ENCODE measurements at places on chromosomes 4 and X.

DNA sequence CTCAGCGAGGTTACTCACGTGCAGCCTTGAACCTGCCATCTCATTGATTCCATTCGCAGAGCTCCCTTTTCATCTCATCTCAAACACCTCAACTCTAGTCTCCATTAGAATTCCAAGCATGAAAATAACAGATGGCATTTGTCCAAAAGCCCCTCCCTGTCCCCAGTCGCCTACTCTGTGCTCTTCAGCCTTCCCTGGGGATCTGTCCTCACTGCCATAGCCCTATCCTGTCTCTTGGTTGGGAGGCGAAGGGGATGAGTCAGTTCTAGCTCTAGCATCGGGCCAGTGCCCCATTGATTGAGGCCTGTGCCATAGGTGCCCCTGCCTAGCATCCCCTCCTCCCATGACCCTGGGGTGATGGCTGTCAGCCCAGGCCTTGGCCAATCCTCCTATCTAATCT is 134.0 kb upstream of the PJA1 start:
- no peak for DNase-seq

- DNase-seq = no peak
Measured at GRCh38 chrX:40988100-40988499, 97.1 kb upstream of the USP9X start.

GRCh38 chr4:146310319-146311021 is 96.1 kb downstream of the REELD1 start:
- no peak for DNase-seq

DNA sequence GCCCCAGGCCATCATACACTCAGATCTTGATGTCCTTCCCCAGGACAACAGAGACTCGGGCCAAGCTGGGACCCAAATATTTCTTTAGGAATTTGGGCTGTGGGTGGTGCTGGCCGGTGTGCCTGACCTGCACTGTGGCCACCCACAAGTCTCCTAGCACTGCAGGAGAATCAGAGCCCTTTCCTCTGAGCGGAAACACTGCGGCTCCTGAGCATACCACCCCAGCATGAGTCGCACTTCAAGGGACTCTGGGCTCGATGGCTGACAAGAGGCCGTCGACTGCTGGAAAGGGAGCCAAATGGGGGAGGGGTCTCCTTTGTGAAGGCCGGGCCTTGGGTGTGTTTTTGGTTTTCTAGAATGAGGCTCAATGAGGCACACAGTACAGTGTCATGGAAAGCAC is 13.0 kb upstream of the IRAK1 start:
- no peak for DNase-seq

DNA sequence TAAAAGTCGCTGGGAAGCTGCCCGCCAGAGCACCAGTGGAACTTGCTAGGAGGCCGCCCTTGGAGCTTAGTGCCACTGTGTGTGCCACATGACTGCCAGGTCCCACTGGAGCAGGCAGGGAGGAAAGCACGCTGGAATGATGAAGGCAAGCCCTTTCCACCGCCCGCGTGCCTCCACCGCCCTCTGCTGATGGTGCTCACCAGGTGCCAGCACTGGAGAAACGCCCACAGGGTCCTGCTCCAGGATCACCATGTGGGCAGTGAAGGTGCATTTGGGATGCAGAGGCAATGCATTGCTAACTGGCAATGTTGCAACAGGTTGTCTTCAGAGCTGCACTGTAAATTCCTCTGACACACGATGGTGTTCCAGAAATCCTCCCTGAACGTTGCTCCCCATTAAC is 76.3 kb downstream of the SHROOM2 start:
- DNase-seq = no peak

GRCh38 chrX:9164533-9165426 is 130.9 kb upstream of the FAM9B start:
- no peak for DNase-seq

GRCh38 chrX:43655151-43656004 is 721 bp upstream of the MAOA start:
- DNase-seq = peak; percentile 18

DNA sequence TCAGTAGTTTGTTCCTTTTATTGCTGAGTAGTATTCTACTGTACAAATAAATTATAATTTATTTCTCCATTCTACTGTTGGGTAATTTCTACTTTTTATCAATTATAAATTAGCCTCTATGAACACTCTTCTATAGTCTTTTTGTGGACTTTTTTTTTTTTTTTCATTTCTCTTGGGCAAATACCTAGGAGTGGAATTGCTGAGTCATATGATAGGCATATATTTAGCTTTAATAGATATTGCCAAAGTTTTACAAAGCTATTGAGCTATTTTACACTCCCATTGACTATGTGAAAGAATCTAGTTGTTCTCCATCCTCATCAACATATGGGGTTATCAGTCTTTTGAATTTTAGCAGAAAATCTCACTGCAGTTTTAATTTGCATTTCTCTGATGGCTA is 12.6 kb downstream of the NYX start:
- no peak for DNase-seq

DNA sequence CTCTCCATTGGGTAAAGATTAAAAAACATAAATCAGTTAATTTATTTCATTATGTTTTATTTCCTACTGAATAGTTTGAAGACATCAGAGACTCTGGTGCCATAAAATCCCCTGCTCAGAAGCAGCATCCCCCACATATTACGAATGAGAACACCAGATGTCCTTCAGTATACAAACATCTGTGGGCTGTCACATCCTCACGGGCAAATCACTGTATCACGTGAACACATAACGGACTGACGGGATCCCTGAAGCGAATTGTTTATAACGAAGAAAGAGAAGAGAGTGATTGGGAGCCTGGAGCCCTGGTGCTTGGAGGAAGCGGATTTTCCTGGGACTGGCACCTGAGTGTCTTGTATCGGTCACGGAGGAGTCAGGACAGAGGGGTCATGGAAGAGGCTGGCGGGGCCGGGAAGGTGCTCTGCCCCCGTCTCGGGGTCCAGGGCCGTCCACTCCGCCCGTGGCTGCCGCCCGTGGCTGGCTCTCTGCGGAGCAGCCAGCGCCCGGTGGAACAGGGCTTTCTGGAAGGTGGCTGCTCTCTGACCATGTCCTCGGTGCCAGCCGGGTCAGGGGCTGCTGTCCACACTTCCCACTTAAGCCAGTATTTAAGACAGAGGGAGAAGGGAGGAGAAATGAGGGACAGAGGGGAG is 452.7 kb upstream of the FAT1 start:
- DNase-seq = no peak

- peak; percentile 22 for DNase-seq
Measured at GRCh38 chr4:288891-289290, 16.4 kb downstream of the ZNF732 start.

- DNase-seq = no peak
Measured at GRCh38 chr4:13347517-13348125, 136.5 kb downstream of the RAB28 start.

DNA sequence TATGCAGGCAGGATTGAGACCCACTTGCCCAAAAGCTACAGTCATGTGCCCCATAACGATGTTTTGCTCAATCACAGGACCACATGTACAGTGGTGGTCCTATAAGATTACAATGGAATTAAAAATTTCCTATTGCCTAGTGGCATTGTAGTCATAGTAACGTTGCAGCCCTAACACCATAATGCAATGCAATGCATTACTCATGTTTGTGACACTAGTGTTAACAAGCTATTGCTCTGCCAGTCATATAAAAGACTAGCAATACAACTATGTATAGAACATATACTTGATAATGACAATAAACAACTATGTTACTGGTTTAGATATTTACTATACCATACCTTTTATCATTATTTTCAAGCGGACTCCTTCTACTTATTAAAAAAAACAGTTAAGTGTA is 50.6 kb downstream of the VGLL1 start:
- no peak for DNase-seq

DNA sequence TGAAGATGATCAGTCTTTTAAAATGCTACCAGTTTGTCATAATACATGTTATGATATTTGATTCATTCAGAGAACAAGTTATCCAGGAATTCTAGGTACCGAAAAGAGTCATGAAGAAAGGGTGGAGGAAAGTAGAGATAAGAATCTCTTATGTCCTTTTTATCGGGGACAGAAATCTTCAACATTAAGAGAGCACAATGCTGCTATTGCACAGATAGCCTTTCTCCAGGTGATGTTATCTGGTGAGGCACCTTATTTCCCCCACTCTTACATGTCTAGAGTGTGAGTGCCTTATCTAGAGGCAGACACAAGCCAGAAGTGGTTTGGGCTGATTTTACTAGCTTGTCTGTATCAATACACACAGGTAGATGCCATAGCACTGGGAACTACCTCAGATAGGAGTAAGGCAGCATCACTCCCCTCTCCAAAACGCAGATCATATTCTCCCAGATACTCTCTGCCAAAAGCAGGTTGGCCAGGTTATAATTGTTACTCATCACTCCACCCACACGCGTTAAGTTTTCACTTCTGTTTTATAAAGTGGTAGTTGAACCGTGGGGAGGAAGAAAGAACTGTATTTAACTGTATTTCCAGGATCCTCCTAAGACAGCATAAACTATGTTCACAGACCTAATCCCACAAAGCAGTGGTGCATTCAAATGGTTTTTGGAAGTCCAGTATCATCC is 38.4 kb downstream of the AREG start:
- no peak for DNase-seq

- no peak for DNase-seq
Measured at GRCh38 chr4:140020457-140021361, 133.3 kb downstream of the MAML3 start.

- no peak for DNase-seq
Measured at GRCh38 chrX:65686236-65686635, 18.8 kb downstream of the MSN start.

DNA sequence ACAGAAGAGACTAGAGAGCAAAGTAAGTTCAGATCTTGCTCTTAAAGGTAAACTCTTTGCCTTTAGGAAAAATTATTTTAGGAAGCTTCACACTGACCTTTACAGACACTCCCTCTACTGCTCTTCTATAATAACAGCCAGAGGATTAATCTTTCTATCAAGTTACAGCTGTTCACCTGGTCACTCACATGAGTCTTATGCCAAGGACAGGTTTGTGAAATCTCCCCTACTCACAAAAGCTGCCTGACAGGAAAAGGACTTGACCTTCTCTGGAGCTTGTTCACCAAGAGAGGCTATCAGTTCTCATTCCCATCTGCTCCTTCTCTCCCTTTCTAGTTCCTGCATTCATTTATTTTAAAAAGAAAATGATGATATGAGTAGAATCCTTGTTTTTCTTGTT is 117.3 kb downstream of the C4orf51 start:
- DNase-seq = no peak

DNA sequence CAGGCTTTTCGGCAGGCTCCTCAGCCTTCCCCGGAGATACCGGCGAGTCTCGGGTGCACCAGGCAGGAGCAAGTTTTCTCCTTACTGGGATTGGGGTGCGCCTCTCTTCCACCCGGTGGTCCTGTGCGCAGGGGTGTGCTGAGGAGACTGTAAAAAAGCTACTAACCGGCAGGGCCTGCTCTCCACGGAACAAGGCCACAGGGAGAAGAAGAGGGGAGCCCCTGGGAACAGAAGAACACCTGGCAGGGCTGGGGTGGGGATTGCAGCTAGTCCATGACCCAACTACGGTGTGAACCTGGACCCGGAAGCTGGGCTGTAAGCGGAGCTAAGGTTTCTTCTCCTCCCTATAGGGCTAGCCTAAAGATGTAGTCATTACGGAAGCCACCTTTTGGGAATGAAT is 17.7 kb upstream of the ZIC3 start:
- DNase-seq = no peak

DNA sequence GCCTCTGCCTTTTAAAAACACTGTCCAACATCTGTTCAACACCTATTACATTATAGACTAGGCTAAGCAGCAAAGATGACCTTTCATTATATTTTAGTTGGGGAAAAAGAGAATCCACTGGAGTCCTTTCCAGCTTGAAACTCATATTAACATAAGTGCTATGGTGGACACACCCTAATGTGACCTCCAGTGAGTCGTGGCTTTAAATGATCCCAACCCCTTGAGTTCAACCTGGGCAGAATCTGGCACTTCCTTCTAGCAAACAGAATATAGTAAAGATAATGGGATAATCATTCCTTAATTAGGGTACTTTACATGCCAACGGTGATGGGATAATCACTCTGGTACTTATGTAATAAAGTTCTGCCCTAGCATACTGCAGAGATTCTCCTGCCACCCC is 162.6 kb downstream of the MAB21L2 start:
- no peak for DNase-seq

GRCh38 chrX:21725496-21725895 is 32.4 kb downstream of the SMPX start:
- DNase-seq = peak; percentile 31

DNA sequence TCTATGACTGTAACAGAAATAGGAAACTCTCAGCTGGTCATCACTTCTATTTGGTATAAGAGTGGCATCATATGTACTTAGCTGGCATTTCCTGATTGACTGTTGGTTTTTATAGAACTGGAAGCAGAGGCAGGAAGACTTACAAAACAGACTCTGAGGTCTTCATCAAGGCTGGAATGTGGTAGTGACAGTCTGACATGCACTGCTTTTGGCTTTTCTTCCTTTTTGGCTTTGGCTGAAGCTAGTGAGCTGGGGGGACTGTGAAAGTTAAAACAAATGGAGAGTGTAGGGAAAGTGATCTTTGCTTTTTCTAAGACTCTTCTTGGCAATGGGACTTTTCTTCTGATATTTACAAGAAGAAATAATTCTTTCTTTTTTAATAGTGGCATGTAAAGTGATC is 121.1 kb upstream of the SLC4A4 start:
- DNase-seq = no peak

DNA sequence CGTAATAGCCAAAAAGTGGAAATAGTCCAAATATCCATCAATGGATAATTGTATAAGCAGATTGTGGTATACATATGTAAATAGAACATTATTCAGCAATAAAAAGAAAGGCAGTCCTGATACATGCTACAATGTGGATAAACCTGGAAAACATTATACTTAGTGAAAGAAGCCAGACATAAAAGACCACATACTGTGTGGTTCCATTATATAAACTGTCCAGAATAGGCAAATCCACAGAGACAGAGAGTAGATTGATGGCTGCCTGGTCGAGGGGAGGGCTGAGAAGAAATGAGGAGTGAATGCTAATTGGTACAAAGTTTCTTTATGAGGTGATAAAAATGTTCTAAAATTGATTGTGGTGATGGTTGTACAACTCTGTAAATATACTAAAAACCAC is 397.4 kb upstream of the RPS6KA3 start:
- DNase-seq = no peak

DNA sequence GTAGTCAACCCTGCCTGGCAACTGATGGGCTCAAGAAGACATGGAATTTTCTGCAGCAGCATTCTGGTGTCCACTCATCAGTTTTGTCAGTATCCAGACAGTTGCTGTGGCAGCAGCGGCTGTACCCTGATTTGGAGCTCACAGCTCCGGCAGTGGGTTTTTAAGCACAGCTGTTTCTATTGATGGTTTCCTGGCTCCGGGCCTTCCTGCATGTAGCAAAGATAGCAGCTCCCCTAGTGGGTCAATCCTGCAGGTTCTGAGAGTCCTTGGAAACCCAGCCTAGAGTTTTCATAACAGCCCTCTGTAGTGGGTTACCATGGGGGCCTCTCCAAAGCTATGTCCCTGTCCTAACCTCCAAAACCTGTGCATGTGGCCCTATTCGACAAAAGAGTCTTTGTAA is 84.0 kb upstream of the ATP6AP2 start:
- no peak for DNase-seq

GRCh38 chrX:40543661-40544328 is 37.0 kb upstream of the ATP6AP2 start:
- DNase-seq = peak; percentile 45
